Islet precursor cell (in vitro differentiated cells): ENCODE measurements at places on chromosomes 6 and 20.

DNA sequence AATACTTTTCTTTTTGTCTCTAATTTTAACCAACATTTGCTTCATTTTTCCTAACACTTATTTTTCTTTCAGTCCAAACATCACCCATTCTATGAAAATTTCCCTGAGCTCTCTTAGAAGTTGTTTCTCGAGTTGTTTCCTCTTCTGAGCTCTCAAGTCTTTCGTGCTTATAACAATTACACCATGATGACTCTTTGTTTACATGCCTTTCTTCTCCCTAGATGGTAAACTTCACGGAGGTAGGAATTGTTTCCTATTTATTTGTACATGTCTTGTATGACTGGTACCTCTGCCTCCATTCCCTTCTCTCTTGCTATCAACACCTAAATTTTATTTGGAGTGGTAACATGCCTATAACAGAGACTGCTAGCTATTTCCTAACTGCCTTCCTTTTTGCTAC lies 6.4 kb downstream of the BLOC1S5 start:
- DNase-seq: no peak

DNA sequence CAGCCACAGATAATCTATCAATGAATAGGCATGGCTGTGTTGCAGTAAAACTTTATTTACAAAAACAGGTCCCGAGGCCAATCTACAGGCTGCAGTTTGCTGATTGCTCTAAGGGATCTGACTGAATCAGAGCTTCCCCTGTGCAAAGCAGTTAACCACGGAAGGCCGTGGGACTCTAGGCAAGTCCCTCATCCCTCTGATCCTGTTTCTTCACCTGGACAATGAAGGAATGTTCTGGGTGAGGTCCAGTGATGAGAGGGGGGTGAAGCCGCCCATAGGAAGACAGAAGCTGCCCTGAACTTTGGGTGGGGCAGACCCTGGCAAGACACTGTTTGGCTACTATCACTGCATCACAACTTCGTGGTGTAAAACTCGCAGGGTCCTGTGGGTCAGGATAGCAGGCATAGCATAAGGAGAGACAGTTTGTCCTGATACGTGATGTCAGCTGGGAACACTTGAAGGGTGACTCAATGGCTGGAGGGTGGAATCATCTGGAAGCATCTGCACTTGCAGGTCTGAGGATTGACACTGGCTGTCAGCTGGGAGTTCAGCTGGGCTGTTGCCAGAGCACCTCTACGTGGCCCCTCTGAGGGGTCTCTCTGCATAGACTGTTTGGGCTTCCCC lies 33.3 kb upstream of the TGM2 start:
- peak; percentile 84 for DNase-seq

GRCh38 chr20:23358563-23358906 lies 3.4 kb upstream of the GZF1 start:
- no peak for DNase-seq

DNA sequence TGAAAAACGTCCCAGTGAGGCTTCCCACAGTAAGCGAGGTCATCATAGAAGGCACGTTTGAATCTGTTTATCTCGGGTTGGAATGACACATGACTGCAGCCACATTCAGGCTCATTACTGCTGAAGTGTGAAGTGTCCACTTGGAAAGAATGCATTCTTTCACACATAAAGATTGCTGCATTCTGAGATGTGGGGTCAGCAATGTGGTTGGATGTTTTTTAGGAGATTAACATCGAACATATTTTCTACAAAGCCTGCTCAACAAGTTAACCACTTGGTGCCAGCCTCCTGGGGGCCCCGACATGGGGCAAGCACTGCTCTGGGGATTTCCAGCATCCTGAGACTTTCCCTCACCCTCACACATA lies 79.9 kb downstream of the BMP6 start:
- no peak for DNase-seq

DNA sequence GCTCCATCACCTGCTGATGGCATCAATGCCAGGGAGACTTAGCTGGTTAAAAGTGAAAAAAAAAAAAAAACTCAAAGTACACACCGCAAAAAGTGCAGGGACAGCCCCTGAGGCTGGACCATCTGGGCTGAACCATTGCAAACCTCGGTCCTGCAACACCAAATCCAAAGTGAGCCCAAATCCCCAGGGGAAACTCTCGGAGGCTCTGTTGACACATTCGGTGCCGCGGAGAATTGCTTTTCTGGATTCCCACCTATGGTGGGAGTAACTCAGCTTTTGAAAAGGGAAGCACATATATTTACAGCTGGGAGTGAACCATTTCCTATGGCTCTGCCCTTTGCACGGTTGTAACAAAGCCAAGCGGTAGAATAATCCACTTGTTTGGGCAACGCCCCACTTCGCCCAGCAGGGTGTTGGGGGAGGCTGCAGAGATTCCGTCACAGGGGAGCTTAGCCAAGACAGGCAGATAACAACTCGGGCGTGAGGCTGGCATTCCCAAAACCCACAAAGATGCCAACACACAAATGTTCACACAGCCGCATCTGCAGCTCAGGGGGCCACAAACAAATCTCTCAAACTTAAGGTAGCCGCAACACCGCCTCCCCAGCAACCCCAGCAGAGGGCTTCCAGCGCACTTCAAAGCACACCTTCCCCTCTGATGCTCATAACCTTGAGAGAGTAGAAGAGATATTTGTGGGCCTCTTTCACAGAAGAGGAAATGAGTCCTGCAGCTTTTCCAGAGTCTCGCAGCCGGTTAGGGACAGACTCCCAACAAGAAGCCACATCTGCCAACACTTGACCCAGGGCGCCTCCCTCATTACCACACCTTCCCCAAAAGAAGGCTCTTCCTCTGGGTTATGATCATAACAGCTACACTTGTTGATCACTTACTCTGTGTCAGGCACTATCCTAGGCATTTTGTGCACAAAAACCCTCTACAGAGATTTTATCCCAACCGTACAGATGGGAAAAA lies 11.4 kb downstream of the ZC3H12D start:
- DNase-seq: no peak

GRCh38 chr20:20096421-20096820 lies 44.1 kb downstream of the CFAP61 start:
- DNase-seq: no peak
